CD4-positive, alpha-beta T cell (primary cell): ENCODE measurements at places on chromosomes 12 and 14. TPM values are rescaled to one million over a fixed set of nuclear protein-coding genes. Genes with fewer than 3 reads are reported as not detected.

The ITPK1 gene
- 19.0 TPM for total RNA-seq

The SERPINA10 gene
- total RNA-seq = not detected

DNA sequence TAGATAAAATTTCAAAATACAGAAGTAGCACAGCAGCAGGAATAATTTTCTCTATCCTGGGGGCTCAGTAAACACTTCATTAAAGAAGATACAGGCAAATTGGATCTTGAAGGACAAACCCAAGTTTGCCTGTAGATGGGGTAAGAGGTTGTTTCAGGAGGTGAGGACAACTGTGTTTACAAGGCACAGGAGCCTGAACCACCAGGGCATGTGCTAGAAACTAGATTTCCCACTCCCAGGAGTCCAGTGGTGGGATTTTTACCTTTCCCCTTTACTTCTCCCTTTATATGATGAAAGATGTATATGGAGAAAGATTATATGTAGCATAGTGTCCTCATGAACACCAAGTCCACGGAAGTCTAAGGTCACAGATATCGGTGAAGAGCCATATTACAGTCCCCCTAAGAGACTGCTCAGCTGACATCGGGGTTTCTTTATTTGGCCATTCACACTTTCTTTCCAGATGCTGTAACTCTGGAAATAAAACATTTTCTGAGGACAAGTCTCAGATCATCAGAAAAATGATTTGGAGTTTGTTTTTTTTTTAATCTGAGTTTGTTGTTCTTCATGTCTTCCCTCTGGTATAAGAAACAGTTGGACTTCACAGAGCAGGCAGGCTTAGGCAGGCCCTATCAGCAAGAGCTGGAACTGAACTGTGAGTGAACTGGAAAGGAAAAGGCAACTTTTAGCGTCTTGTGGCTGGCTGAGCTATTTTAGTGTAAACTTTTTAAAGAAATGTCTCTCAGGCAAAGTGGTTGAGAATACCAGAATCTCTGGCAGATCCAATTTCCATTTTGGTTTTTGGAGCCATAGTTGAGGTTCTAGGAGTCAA lies 8.0 kb upstream of the EVL start:
- DNase-seq = no peak

GRCh38 chr12:116594325-116595038 lies 35.3 kb downstream of the MAP1LC3B2 start:
- DNase-seq = peak; percentile 18

DNA sequence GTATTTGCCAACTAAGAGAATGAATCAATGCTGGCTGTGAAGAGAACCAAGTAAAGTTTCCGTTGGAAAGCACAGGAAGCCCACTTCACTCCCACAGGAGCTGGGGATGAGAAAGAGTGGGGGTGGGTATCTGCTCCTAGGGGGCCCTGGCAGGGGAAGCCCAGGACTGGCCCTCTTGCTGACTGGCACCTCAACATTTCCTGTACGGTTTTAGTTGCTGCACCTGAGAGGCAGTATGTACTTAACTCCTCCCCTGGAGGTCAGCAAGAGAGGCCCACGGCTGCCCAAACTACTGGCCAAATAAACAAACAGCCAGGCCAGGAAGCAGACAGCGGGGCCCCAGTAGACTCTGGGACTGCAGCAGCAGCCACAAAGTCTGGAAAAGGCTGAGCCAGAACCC lies 33.8 kb upstream of the VWF start:
- no peak for DNase-seq
